ENCODE measurements at places on chromosomes 5 and 9. TPM values are rescaled to one million over a fixed set of nuclear protein-coding genes. Genes with fewer than 3 reads are reported as not detected.

DNA sequence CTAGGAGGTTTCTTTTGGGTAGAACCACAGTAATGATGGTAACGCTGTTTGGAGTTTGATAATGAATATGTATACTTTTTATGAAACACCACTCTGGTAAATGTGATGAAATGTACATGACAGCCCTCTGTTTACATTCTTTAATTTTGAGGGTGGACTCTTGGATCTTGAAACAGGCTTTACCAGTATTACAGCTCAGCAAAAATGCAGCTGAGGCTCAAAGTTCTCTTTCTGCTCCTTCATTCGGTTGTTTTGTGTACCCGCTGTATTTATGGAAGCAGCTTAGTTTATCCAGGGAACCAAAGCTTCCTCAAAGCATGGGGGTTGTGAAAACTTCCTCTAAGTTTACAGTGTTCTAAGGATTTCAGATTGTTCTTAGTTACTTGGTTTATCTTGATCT lies 11.1 kb downstream of the GAPVD1 start:
- no peak for DNase-seq

Gene MCIDAS
- not detected for total RNA-seq

Gene C1QTNF3
- 4.5 TPM for total RNA-seq

DNA sequence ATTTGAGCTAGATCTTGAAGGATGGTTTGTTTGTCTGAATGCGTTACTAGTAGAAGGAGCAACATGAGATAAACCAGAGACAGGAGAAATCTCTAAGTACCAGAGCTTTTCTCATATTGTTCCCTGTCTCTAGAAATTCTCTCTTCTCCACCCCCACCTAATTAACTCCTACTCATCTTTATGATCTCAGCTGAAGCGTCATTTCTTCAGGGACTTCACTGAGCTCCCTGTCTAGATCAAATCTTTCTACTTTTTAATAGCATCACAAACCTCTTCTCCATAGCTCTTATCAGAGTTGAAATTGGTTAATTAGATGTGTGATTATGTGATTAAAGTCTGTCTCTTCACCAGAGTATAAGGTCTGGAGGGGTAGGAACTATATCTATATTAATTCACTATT lies 226.2 kb downstream of the PAPPA start:
- no peak for DNase-seq

Gene DTWD2
- total RNA-seq, result 8.5 TPM

Gene ZNF483
- total RNA-seq, result 8.7 TPM

Gene CDH9
- total RNA-seq, result not detected

DNA sequence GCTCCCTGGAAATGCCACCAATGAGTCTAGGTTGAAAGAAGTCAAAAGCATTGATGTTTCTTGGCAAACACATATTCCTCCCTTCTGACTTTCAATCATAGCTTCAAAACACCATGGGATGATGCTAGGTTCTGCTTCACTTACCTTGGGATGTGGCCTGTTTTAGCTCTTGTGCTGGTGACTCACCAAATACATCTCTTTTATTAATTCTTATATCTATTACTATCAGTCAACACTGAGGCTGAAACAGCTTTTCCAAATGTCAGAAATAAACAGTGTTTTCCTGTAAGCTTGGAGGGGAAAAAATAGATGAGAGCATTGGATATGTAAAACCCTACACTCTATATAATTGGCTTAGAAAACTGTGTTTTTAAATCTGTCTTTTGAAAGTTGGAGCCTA lies 245.4 kb upstream of the NREP start:
- DNase-seq, result no peak

Gene SPINK1
- not detected for total RNA-seq

DNA sequence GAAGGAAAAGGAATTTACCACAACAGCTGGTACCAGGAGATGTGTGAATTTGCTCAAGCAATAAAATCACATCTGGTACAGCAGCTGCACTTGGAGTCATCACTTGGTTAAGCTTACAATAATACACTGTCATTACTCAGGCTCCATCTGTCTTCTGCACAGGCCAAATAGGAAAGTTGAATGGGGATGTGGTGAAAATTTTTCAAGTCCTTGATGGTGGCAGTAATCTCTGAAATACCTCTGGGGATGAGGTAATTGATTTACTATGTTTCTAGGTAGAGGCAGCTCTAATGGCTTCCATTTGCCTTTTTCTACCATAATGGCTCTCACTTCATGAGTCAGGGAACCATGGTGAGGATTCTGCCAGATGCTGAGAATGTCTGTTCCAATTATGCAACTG lies 206.8 kb upstream of the ATP10B start:
- DNase-seq, result no peak

DNA sequence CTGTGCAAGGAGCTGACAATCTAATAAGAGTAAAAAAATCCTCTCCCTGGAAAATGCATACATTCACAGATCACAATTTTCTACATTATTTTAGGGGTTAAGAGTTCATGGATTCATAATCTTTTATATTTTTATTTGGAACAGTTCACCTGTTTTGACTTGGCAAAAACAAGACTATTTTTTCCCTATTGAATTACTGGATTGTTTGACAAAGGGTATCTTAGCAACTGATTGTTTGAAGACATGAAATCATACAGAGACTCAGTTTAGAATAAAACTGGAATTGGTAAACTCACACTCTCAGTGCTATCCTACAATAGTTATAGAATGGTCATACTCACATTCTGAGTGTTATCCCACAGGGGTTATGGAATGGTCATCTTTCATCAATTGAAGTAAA lies 358.2 kb upstream of the PTGER4 start:
- no peak for DNase-seq

- no peak for DNase-seq
Observed at GRCh38 chr5:150410524-150411244, 2.0 kb downstream of the CD74 start.

DNA sequence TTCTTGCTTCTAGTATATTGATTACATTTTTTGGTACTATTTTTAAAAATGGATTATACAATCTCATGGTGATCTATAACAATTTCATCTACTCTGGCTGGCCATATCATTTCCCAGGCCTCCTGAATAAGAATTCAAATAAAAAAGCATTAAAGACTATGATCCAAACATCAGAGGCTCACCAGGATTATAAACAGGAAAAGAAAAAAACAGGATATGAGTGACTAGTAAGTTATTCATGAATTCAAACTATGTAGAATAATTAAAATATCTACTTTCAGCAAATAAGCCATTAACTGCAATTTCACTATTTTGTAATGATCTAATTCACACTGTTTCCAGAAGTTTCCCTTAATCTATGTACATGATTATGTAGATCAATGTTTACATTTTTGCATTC lies 293.1 kb upstream of the CDH6 start:
- DNase-seq, result no peak

DNA sequence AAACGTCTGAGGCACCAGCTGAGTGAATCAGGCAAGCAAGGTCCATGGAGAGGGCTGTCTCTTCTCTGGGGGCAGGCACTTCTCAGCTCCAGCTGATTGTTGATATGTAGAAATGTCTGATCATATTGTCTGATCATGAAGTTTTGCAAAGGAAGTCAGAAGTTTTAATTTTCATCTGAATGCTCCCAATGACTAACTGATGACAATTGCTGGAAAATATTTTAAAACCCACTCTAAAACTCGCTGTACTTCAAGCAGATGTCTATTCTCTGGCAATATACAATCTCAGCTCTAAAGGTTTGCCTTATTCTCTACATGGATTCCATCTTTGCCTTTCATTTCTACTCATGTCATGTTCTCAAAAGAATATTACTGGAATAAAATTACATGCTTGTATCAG lies 12.7 kb downstream of the PLK2 start:
- no peak for DNase-seq

DNA sequence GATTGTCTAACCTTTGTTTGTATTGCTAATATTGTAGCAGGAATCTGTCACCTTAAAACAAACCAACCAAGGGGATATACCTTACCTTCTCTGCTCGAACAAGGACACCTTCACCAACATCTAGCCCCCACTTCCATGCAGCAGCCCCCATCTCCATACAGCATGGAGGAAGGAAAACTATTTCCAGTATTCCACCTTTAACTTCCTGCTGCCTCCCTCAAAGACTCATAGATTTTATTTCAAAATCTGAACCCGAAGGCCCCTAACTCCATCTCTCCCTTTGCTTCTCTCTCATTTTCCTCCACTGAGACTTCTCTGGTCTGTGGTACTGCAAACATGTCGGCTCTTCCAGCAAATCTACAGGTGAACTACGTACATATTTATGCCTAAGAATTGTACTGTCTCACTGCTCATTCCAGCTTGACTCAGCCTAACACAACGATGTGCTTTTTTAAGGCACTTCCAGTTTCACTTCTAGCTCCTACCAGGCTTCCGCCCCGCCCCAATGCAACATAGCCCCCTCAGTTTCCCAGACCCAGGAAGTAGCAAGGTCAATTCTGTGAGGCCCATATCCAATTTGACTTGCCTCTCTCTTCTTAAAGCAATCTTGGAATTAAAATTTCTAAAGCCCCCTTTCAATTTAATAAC lies 70.7 kb upstream of the RNF38 start:
- peak; percentile 80 for DNase-seq

Gene PALM2AKAP2
- 52.4 TPM for total RNA-seq

DNA sequence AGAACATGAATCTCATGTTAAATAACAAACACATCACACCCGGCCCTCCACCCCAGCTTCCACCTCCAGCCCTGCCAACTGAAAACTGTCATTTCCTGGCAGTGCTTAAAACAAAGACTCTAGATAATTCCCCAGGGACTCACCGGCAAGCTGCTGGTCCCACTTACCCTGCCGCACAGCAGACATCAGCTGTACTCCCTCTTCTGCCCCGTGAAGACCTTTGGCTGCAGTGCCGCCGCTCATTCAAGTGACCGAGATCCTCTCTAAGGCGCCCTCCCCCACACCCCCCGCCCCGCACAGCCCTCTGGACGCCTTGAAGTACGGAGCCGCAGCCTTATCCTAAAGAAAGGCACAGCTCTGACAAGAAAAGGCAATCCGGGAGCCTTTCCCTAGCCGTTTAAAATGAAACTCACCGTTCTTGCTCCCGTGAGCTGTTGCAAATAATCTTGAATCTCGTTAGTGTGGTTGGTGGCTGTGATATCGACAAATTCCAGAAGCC lies 434 bp downstream of the GLRX start:
- DNase-seq, result peak; percentile 82

DNA sequence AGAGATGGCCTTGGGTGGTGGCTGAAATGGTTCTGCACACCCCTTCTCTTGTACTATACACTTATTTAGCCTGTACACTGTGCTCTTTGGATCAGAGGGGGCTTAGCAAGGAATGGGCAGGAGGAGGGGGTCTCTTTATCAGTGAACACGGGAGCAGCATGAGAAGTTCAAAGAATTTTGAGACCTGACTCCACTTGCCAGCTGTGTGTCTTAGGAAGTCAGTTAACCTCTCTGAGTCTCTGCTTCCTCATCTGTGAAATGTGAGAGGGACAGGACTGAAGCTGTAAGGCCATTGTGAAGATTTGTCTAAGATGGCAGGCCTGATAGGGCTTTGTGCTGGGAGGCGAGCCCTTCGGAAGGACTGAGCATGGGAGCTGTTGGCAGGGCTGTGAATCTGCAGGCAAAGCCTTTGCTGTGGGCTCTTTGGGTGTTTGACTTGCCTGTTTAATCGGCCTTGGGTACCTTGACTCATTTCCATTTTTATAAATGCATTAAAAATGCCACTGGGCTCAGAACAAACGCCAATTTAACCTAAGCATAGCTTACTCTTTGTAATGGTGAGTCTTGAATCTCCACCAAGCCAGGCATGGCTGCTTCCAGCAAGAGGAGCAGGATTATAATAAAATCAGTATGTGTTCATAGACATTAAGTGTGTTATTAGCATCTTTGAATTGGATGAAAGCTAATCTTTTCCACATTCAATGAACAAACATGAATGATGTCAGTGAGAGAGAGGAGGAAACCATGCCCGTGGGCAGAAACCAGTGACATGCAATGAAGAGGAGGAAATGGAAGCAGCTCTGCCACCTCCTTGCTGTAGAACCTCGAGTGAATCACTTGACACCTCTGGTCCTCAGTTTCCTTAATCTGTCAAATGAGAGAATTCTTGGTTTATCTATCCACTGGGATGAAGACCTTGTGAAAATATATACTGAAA lies 89.4 kb downstream of the MACROH2A1 start:
- DNase-seq, result no peak

DNA sequence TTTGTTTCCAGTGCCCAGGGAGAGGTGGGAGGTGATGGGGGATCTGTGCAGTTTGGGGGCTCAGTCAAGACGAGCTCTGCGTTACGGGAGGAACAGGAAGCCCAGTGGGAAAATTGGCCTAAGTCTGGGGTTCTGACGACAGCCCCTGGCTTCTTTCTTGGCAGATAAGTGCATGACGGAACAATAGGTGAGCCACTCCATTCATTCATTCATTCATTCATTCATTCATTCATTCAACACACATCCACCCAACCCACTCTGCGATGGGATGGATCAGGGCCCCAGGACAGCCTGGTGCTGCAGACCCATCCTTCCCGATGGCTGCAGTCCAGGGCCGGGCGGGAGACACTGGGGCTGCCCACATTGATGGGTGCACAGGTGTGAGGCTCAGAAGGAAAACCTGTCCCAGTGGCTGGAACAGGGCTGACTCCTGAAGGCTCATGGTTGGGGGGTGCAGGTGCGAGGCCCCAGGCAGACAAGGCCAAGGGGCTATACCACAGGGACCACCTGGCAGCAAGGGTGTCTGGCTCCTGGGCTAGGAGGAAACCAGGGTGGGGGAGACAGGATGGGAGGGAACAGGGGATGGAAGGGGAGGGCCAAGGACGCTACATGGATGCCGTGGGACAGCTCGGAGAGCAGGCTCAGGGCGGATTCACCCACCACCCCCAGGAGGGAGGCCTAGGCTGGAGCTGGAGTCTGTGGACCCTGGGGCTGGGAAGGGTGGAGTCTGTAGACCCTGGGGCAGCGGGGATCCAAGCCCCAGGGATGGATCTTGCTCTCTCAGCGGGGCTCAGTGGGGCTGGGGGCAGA lies 1.9 kb upstream of the LCNL1 start:
- no peak for DNase-seq

Gene GTF3C5
- 41.7 TPM for total RNA-seq

- DNase-seq, result no peak
Observed at GRCh38 chr9:95189251-95190098, 128.0 kb downstream of the FANCC start.

GRCh38 chr5:32071351-32071944 lies 102.7 kb downstream of the GOLPH3 start:
- no peak for DNase-seq

DNA sequence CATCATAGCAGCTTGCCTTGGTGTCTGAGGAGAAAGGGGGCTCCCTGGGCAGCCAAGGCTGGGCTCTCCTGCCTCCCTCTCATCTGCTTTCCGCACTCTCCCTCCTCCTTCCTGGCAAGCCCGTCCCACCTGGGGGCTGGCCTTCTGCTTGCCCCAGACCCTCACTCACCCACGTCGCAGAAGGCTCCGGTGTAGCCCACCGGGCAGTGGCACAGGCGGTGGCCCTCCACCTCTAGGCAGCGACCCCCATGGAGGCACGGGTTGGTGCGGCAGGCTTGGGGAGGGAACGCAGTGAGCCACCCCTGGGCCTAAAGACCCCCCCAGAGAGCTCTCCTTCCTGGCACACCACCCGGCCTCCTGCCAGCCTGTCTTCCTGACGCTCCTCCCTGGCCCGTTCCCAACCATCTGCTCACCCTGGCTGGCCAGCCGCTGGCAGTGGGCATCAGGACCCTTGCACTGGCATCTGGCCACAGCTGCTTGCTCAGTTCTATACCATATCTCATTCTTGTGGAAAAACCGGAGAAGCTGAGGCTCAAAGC lies 4.2 kb upstream of the PFN3 start:
- no peak for DNase-seq

Gene GARNL3
- total RNA-seq, result 8.0 TPM

Gene GRM6
- not detected for total RNA-seq

Gene NFIL3
- 26.2 TPM for total RNA-seq

Gene NEUROG1
- not detected for total RNA-seq

GRCh38 chr5:177070536-177071191 lies 16.1 kb upstream of the FGFR4 start:
- no peak for DNase-seq

Gene C5orf46
- total RNA-seq, result not detected

Gene NME5
- total RNA-seq, result 2.4 TPM

All from upper lobe of right lung (tissue), 1 donor.